ENCODE measurements at places on chromosomes 6 and 20.

DNA sequence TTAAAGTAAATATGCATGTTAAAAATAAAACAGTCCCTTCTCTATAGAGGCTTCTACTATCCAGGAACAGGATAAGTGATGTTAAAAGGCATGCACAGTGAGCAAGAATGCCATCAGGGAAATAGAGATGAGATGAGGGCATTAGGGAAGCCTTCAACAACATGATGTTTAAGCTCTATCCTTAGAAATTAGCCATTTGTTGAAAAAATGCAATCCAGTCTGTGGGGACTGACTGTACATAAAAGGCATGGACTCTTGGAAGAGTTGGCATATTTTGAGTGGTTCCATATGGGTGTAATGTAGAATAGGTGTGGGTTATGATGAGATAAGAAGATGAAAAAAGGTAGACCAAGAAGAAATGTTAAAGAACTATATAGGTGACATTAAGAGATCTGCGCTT is 5.8 kb downstream of the KIAA0319 start:
- no peak for DNase-seq

DNA sequence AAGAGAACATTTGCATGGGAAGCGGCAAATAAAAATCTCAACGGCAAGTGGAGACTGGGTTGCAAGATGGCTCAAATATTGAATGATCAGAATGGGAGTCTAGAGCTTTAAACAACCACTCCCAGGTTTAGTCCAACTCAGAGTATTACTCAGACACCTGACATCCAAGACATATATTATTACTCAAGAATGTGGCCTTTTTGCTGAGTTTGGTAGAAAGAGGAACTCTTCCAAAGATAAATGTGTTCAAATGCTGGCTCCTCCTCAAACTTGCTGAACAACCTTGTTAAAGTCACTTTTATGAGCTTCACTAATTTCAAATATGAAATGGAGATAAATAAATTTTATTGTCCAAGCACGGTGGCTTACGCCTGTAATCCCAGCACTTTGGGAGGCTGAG is 77.8 kb downstream of the ESR1 start:
- DNase-seq, result no peak

DNA sequence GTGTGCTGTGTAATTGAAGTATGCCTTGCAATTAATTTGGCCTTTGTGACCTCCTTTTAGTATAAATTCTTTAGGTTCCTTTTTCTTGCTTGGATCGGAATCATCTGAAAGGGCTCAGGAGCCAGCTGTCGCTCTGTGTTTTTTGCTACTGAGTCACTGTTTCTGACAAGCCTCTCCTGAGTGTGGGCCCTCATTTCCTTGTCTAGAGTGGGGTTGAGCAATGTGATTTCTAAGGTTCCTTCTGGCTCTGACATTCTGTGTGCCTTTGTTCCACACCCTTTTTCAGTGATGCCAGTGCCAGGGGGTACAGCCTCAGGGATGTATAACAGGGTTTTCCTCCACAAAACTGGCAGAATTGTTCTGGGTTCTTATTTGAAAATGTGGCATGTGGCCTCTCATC is 26.5 kb downstream of the DAAM2 start:
- DNase-seq, result no peak

DNA sequence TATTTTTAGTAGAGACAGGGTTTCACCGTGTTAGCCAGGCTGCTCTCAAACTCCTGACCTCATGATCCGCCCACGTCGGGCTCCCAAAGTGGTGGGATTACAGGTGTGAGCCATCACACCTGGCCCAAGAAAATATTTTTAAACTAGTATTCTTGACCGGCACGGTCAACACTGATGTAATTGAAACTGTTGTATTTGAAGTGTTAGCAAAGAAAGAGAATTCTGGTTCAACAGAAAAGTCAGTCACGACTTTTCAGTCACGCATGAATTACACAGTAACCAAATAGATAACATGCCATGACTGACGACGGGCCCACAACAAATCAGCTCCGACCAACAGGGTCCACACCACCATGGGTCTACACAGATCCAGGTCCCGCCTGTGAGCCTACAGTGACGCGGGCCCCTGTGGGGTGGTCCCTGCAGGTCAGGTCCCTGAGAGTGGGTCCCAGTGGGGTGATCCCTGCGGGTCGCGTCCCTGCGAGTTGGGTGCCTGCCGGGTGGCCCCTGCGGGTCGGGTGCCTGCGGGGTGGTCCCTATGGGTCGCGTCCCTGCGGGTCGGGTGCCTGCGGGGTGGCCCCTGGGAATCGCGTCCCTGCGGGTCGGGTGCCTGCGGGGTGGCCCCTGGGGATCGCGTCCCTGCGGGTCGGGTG is 1.0 kb downstream of the GMEB2 start:
- no peak for DNase-seq

GRCh38 chr6:4367643-4368042 is 232.3 kb upstream of the ECI2 start:
- DNase-seq, result no peak

- DNase-seq, result no peak
Observed at GRCh38 chr6:13923527-13924145, 1.1 kb upstream of the RNF182 start.

DNA sequence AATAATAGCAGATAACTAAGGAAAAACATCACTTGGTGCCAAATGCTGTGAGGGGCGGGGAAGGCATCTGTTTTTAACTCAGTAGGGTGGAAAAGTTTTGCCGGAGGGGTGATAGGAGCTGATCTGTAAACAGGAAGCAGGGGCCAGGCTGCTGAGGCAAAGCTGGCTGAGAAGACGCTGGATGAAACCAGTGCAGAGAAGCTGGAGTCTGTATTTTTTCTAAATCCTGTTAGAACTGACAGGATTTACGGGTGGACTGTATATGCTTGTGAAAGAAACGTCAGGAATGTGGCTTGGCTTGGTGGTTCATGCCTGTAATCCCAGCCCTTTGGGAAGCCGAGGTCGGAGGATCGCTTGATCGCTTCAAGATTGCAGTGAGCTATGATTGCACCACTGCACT is 5.6 kb downstream of the PCMTD2 start:
- no peak for DNase-seq

DNA sequence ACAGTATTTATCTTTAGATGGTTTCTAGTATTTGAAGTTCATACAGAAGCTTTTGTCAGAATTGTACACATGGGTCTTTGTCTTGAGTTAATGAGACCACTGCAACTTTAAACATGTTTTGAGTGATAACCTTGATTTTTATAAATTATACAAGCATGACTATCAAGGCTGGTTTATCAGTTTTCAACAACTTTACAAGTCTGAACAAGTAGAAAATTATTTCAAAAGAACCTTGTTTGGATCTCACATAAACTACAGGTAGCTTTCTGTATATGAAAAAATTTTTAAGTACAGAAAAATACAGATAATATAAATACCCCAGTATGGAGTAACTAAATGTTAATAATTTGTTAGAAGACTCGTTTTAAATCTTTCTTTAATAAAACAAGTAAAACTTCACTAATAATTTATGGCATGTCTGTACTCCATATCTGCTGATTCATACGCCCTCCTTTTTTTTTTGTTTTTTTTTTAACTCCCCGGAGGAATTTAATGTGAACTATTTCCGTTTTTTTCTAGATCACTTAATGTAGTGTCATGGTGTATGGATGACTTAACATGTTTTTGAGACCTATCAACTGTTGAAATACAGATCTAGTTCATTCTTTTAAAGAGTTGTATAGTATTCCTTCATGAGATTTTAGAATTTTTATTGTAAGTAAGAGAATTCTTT is 18.3 kb downstream of the VAPB start:
- DNase-seq, result no peak

- no peak for DNase-seq
Observed at GRCh38 chr20:64003960-64004725, 23.2 kb downstream of the PRPF6 start.

- no peak for DNase-seq
Observed at GRCh38 chr6:125357515-125358256, 55.9 kb upstream of the HDDC2 start.

DNA sequence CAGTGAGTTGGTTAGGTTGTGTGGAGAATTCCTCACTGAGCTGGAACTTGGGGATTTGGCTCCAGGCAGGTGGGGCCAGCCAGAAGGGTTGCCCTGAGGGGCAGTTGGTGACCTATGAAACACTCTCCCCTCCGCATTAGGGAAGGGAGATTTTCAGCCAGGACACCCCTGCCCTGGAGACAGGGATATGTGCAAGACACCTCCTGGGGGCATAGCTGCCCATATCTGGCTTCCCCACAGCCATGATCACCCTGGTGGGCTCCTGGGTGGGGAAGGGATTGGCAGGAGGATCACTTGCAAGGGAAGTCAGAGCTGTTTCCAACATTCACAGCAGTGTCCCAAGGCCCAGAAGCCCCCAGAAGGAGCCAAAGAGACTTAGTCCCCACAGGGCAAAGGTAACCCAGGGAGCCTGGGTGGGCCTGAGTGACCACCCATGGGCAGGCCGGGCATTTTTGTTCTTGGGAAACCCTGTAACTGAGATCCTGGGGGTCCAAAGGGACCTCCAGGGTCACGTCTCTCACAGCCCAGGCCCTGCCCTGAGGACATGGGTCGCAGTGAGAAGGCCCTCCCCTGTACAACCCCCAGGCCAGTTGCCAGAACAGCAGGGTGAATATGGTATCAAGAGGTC is 145.8 kb downstream of the MRPL14 start:
- no peak for DNase-seq

DNA sequence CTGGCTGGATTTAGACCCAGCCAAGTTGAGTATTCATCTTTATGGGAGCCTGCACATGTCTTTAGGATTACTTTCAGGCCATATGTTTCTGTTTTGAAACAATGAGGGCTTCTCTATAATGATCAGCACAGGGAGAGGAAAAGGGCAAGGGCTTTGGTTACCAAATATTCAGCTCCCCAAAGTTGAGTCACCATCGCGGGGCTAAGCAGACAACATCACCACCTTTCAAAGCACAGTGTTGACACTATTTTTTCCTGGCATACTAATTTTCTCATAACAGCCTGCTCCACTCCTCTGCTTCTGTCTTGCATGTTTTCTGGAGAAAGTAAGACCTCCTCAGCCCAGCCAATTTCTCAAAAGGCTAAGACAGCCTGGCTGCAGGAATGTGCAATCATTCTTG is 4.9 kb downstream of the SCML4 start:
- DNase-seq, result peak; percentile 48

GRCh38 chr6:132548746-132549463 is 3.6 kb upstream of the TAAR8 start:
- DNase-seq, result no peak

DNA sequence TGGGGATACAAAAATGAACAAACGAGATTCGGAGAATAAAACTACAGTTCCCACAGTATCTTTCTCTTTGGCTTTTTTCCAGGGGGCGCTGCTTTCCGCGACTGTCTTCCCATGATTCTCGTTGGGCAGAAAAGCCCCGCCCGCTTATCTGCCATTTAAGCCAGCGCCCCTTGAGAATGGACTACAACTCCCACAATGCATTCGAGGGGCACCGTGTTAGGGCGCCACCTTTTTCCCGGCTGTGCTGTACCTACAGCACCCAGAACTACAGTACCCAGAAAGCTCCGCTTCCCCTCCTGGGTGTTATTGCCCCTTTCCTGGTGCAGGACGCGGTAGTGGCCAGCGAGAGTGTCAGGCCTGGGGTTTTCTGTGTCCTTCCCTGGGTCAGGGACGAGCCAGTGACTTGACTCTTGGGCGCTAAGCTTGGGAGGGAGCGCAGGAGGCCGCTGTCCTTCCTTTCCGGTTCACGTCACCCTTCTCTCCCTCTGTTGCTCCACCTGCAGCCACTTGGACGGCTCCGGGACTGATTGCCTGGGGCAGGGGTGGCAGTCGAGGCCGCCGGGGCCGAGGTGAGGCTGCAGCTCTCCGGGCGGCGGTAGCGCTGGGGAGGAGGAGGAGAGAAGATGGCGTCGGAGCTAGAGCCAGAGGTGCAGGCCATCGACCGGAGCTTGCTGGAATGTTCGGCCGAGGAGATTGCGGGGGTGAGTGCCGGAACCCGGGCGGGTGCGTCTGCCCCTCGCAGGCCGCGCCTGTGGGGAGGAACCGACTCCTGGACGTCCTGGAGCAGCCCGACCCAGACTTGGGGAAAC is at the start of gene UBR2:
Gene UBR2, plus strand, starts transcription at position 333 of the 809 bp plus-strand sequence. Its CDS starts 291 bp downstream, at position 624.
- peak; percentile 72 for DNase-seq

- no peak for DNase-seq
Observed at GRCh38 chr20:32524829-32525501, 60.2 kb downstream of the NOL4L start.

- DNase-seq, result peak; percentile 4
Observed at GRCh38 chr6:12751694-12752325, 35.2 kb downstream of the PHACTR1 start.

- peak; percentile 51 for DNase-seq
Observed at GRCh38 chr6:52576392-52577021, 353 bp downstream of the TRAM2 start.

DNA sequence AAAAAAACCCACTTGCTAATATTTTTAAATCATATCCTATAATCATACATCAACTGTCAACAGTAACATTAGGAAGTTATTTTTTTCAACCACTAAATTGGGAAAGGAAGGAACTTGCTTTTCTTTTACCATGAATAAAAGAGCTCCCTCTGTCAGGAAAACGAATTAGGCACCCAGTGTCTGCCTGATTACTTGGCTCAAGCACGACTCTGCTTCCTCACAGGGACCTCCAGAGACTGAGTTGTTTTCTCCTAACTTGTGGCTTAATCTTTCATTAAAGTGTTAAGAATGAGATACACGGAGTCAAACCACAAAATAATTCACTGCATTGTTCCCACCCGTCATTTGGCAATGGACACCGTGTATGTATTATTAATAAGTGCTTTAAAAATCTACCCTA is 1405.1 kb upstream of the EYS start:
- DNase-seq, result no peak

GRCh38 chr6:95819939-95820338 is 195.8 kb upstream of the FUT9 start:
- no peak for DNase-seq

DNA sequence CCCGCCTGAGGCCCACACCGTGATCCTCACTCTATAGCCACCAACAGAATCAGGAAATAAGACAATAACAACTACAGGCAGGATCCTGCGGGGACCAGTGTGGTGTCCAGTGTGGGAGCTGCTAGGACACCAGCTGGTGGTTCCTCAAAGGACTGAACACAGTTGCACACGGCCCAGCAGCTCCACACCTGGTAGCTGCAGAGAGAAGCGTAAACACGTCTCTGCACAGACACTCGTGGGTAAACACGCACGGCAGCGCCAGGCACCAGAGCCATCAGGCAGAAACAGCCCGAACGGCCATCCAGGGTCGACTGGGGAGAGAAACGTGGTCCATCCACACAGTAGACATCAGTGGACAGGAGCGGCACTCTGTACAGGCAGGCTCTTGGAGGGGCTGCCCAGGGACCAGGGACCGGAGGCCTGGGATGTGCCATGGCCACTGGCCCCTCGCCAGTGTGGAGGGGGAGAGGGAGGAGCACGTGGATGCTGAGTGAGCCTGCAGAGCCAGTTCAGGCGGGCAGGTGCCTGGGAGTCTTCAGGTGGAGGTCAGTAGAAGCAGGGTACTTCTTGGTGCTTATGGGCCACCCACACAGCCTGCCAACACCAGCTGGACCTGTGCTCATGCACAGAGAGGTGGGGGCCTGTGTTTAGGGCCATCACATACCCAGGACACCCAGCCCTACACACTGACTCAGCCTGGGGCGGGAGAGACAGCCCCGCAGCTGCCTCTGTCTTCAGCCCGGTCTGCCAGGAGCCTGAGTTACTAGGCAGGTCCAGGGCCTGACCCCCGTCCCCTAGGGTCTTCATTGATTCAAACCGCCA is 7.4 kb upstream of the LAMA5 start:
- no peak for DNase-seq
